ENCODE measurements at places on chromosomes 5 and 9. TPM values are rescaled to one million over a fixed set of nuclear protein-coding genes. Genes with fewer than 3 reads are reported as not detected.

The CD274 gene
- total RNA-seq, result 9.0 TPM

The ADGRD2 gene
- not detected for total RNA-seq

The PCDHGA5 gene
- total RNA-seq, result 6.6 TPM

The NTRK2 gene
- 4.5 TPM for total RNA-seq

The PGM5 gene
- total RNA-seq, result 157 TPM

The HTR4 gene
- total RNA-seq, result 0.22 TPM

The IFNK gene
- total RNA-seq, result not detected

The IL7R gene
- total RNA-seq, result 0.67 TPM

The PCDHB13 gene
- total RNA-seq, result 2.8 TPM

The UGT3A2 gene
- not detected for total RNA-seq

The PCDHGC3 gene
- total RNA-seq, result 17.1 TPM
